ENCODE measurements at places on chromosomes 4 and X.

DNA sequence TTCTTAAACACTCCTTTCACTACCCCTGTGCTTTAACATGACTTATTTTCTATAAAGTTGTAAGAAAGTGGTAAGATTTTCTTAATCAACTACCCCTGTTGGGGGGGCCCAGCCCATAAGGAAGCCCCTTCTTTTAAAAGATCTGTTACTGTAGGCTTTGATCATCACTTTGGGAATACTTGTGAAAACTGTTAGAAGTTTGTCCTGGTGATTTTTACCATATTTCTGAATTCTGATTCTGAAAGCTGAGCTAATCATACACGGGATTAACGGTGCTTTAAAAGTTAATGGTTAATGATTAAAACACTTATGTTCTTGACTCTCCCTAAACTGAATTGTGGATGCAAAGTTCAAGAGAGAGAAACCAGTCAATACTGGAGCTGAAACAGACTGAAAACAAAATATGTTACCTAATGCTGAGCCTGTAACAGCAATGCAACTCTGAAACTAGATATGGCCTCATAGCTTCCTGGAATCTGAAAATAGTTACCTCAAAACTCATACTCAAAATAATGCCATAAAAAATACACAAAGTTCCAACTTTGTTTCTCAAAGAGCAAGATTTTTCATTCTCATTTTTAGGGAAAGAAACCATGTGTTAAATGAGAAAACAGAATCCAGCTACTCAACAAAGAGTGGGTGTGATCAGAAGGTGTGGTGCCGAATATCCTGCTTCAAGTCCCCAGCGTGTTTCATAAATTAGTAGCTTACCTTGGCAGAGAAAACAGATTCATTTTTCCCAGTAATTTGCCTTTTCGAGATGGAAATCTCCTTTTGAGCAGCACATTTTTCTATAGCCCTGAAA is 31.6 kb downstream of the ADH7 start:
- DNase-seq = peak; percentile 37

DNA sequence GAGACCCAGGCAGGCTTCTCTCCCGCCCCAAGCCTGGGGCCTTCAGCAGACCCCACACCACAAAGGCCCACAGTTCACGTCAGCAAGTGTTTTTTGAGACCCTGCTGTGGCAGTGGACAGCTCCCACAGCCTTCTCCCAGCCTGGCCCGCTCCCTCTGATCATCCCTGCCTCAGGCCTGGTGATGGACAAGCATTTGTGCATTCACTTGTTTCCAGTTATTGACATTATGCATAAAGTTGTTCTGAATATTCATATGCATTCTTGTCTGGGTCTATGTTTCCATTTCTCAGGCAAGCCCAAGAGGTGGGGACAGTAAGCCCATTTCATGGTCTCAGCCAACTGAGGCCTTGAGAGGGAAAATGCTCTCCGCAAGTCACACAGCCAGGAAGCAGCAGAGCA is 14.7 kb downstream of the TRO start:
- DNase-seq = no peak

- peak; percentile 35 for DNase-seq
Measured at GRCh38 chr4:26150948-26151347, 169.9 kb upstream of the RBPJ start.

DNA sequence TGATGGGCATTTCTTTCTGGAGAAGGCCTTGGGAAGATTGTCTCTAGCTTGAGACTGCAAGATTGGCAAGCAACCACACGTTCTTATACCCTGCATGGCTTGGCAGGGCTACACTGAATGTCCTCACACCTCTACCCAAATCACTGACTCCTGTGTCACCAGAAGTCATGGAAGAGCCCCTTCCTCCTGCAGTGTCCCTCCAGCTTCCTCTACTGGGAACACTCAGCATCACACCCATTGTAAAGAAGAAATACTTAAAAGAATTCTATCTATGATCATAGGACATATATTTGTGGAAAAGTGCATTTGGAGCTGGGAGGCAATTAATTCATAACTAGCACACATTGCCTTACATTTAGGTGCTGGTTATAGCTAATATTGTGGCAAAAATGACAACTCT is 113.1 kb downstream of the CCSER1 start:
- no peak for DNase-seq

- no peak for DNase-seq
Measured at GRCh38 chrX:131613260-131613659, 69.4 kb downstream of the OR13H1 start.

DNA sequence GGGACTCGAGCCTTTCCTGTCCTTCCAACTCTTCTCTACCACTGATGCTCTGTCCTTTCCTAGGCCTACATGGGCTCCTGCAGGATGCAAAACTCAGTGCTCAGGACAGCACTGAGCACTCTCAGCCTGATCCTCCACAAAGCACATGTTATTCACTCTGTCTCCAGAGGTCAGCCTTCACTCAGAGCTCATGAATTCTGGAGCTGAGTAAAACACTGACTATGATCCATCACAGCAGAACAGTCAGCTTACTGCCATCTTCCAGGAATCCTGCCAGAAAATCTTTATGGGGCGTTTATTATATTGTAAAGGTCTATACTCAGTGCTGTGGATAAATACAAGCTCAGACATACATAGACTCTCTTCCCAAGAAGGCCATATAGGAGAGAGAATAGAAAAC is 121.5 kb upstream of the CPEB2 start:
- DNase-seq = no peak

- DNase-seq = no peak
Measured at GRCh38 chr4:3351997-3352396, 59.2 kb downstream of the RGS12 start.

GRCh38 chrX:106959901-106960300 is 39.7 kb downstream of the CLDN2 start:
- DNase-seq = peak; percentile 14

DNA sequence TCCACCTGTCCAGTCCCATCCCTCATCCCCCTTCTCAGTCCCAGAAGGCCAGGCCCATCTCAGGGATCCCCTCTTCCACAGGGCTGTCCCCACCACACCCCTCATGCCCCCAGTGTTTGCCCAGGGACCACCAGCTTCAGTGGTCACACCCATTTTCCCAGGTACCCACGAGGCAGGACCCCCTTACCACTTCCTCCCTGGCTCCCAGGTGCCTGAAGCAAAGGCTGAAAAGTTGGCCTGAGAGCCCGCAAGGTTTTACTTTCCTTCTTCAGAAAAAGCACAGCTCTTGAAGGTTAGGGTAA is 7.8 kb downstream of the TMEM271 start:
- DNase-seq = no peak

DNA sequence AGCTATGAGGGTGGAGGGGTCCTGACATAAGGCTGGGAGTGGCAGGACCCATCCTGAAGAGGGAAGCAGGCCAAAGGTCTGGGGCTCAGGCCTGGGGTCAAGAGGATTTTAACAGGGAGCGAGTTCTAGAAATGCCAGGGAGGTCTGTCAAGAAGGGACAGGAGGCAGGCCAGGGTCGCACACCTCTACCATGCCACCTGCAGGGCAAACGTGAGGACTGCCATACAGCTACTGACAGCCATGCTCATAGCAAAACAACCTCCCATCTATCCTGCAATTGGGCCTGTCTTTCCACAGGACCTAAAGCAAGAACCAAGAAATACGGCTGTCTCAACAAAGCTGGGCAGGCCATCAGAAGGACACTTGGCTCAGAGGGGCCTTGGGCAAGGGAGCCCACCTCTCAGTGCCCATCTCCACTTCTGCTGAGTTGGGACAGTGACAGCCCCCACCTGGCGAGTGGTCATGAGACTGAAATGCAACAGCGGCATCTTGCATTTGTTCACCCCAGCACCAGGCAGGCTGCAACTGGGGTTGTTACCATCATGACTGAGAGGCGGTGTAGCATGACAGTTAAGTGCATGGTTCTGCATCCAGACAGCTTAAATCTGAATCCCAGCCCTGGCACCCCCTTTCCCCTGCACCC is 92.7 kb downstream of the WFS1 start:
- DNase-seq = no peak

DNA sequence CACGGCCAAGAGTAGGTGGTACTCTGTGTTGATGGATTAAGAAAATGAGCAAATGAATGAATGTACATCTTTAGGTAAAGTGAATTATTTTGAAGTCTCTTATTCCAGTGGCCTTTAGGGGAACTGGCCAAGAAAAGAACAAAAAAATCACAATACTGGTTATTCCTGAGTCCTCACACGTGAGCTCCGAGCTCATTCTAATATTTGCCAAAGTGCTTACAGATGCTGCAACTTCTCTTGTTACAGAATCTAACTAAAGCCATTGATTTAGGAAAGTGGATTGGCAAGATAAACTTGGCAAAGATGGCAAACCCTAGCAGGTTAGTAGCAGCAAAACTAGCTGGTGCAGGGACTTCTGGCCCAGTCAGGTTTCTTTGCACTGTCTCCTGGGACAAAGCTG is 37.6 kb downstream of the IDS start:
- DNase-seq = no peak

GRCh38 chr4:115923152-115923551 is 809.7 kb upstream of the NDST4 start:
- no peak for DNase-seq

DNA sequence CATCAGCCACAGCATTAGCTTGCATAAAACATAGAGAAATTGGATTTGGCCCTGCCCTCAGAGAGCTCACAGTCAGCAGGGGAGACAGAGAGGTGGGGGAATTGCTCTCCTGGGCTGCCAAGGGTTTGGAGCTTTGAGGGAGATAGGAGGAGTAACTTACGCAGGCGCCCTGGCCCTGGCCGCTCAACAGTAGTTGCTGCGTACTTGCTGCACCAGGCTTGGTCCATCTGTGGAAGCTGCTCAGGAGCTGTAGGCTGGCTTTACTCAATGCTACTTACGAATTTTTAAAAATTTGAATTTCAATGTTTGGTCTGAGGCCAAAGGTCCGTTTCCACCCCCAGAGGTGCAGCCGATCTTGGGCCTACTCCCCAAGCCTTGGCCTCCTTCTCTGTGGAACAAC is 83.3 kb downstream of the CPZ start:
- no peak for DNase-seq

GRCh38 chr4:150983851-150984250 is 31.2 kb downstream of the LRBA start:
- DNase-seq = no peak

DNA sequence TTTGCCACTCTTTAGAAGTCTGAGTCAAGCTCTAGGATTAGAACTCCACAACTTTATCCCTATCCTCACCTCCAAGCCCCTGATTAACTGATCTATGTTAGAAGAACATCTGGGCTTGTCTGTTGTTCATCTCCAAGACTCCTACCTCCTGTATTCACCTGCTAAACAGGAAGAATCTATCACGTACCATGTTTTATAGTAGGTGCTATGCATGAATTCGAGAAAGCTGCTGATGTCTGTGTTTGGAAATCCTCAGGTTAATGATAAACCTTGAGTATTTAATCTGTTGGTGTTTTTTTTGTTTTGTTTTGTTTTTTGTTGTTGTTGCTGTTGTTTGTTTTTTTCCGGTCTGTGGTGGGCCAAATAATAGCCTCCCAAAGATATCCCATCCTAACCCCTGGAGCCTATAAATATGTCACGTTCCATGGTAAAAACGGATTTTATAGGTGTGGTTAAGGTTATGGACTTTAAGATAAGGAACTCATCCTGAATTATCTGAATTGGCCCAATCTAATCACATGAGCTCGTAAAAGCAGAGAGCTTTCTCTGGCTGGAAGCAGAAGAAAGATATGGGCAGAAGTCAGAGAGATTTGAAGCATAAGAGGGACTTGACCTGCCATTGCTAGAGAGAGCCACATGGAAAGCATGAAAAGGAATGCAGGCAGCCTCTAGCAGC is 101.2 kb upstream of the DUSP21 start:
- DNase-seq = no peak

GRCh38 chr4:88008743-88009171 is 1.3 kb downstream of the PKD2 start:
- DNase-seq = peak; percentile 28

GRCh38 chr4:172725581-172725980 is 443.0 kb upstream of the GALNT7 start:
- DNase-seq = no peak

DNA sequence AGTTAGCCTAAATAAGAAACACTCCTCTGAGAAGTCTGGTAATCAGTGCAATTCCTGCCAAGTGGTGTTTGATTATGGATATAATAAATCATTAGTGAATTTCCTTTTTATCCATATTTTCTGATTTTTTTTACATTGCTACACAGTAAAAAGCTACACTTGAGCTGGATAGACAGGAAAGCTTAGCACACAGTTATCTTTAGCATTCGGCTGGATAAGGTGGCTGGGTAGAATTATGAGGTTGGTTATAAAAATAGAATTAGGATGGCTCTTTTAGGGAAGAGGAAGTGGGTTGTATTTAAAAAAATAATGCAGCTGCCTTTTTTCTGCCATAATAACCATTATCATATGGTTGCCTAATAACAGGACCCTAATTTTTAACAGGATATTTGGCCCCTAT is 460.6 kb downstream of the NAF1 start:
- DNase-seq = no peak

GRCh38 chrX:97490656-97491055 is 606.9 kb downstream of the RPA4 start:
- DNase-seq = no peak

GRCh38 chr4:121814756-121815155 is 8.9 kb downstream of the CCNA2 start:
- DNase-seq = no peak

DNA sequence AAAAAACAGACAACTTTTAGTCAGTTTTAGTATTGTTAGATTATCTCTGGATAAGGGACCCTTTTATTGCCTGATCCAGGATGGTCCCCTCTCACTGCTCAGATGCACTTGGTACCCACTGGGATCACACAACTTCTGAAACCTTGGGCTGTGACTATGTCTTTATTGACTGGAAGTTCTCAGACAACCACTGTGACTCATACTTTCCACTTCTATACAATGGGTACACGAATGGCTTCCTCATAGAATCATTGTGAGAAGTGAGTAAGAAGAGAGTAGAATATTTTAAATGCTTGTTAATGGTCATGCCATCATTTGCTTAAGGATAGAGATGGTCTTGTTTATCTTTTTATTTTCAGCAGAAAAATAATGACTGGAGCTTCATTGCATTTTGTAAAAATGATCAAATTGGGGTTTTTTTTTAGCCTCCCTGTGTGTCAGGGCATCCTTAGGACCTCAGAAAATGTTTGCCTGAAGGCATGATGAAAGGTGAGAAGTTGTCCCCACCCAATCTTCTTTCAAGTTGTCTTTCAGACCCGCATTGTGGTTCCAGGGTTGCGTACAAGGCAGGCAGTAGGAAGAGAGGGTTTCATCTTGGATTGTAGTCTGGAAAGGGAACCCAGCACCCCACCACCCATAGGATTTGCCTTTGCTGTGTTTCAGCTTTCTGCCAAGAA is 115.1 kb downstream of the CPEB2 start:
- DNase-seq = no peak

DNA sequence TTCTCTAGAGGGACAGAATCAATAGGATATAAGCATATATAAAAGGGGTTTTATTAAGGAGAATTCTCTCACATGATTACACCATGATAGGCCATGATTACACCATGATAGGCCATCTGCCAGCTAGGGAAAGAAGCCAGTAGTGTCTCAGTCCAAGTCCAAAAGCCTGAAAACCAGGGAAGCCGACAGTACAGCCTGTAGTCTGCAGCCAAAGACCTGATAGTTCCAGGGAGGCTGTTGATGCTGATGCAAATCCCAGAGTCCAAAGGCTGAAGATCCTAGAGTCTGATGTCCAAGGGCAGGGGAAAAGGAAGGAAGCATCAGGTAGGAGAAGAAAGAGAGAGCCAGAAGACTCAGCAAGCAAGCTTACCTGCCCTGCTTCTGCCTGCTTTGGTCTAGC is 411.3 kb upstream of the EMCN start:
- no peak for DNase-seq

Measured in AG20443 (cell line).